ENCODE measurements at places on chromosomes 1 and 21.

DNA sequence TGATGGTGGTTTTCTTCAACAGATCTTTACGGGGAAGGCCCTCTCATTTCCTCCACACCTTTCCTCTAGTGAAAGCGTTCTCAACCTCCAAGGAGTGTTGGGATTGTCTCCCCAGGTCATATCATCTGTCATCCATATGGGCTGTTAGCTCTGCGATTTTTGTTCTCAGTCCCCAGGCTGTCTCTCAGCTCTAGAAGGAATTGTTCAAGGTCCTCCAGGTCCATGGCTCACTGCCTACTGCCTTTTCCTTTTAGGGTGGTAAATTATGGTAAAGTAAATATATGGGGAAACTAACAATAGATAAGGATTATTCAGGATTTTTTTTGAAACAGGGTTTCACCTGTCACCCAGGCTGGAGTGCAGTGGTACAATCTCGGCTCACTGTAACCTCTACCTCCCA, 37.6 kb downstream of the ELF3 start:
- no peak for DNase-seq

GRCh38 chr1:91718368-91718767, 167.6 kb downstream of the TGFBR3 start:
- DNase-seq: no peak

- no peak for DNase-seq
These were observed 10.5 kb upstream of the OLIG1 start for GRCh38 chr21:33059380-33059841.

DNA sequence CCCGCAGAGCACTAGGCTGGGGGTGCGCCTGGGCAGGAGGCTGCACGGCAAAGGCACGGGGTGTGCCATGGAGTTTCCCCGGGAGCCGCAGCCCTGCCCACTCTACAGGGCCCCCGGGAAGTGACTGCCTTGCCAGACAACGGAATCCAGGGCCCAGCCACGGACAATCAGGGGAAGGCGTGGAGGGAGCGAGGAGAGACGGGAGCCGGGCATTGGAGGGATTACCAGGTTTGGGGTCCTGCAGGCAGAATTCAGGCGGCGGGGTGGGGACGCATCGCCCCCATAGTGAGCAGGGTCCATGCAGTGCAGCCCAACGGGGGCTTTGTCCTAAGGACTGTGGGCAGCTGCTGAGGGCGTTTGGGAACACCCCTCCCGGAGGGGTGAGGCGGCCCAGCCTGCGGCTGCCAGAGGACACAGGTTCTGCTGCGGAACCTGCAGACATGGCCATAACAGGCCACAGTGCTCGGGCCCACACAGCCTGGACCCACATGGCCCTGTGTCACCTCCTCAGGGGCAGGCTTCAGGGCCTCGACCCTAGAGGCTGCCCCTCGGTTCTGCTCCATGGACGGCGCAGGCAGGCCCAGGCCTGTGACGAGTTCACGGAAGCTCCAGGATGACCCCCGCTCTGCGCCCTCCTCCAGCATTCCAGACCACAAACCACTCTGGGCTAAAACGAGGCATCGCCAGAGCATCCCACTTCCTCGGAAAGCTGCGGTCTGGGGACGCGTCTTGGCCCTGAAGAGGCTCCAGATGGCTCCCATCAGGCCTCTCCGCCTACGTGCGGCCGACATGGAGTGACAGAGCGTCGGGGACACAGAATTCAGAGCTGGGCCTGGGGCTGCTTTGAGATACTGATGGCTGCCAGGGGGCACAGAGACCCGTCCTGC, 54.5 kb downstream of the COL6A1 start:
- no peak for DNase-seq

DNA sequence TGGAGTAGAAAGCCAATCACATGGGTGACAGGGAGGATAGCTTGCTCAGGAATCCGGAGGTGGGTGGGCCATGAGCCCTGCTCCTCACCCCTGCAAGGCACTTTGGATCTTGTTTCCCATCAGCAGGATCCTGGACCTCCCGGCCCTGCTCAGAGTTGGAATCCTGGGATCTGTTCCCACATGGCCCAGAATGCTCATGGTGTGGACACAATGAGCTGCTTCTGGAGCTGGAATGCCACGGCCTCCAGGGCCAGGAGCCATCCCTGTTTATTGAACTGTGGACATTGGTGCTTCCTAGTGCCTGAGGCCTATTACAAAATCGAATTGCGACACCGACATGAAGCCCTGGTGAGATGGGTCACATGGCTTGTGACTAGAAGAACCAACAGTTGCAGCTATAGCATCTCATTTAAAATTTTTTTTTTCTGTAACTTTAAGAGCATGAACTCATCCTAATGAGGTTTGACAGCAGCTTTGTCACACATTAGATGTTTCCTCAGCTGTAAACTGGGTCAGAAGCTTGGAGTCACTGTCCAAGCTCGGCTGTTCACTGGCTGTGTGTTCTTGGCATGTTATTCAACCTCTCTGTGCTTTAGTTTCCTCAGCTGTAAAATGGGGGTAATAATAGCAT, 40.4 kb upstream of the GOLT1A start:
- no peak for DNase-seq

DNA sequence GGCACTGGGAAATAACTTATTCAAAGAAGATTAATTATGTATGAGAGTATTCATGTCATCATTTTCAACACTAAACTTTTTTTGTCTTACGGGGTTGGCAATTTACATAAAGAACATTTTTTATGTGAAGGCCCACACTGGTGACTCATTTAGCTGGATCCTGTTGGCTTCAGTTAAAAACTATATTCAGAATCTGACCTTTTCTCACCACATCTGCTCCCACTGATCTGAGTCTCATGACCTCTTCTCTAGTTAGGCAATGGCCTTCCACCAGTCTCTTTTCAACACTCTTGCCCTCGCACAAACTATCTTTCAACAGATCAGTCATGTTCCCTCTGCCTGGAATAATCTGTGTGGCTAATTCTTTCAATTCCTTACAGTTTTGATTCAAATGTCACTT, 53.4 kb downstream of the TMPRSS15 start:
- DNase-seq: no peak

DNA sequence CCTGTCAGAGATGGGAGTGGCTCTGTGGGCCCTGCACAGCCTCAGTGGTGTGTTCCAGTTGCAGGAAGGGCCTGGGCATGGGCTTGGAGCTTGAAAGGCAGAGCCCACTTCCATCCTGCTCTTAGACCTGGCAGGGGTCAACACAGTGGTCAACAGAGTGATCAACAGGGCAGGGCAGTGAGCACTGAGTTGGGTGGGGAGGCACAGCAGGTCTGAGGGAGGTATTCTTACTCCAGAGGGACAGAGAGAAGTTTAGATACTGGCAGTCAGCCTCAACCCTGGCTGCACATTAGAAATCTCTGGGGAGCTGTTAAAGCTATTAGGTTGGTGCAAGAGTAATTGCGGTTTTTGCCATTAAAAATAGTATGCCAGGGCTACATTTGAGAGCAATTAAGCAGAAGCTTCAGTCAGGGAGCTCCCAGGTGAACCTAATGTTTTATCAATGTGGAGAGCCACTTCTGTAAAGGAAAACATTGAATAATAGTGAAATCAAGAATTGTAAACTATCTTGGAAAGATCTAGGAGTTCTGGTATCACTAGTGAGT, 37.7 kb downstream of the SH3BGR start:
- DNase-seq: no peak

DNA sequence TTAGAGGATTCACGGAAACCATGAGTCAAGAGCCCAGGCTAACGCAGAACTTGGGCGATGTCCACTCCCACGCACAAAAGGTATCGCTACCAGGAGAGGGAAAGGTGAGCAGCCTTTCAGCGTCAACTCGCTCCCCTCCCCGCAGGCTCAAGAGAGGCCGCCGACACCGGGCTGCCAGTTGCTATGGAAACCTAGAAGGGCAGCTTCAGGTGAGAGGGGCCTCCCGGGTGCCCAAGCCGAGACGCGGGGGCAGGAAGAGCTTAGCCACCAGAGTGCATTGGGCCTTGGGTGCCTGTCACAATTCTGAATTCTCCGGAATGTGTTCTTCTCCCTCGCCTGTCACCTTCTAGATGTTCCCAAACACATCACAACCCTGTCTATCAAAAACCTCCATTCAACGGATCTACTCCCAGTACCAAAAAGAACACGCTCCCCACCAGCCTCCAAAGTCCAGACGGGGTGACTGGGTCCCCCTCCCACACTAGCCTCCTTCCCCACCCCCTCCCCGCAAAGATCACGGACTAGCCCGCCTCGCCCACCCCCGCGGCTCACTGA, 694 bp downstream of the MEAF6 start:
- DNase-seq: peak; percentile 70

Measured in stimulated activated CD4-positive, alpha-beta T cell treated with anti-CD3 and anti-CD28 coated beads, Interleukin-2, amount 100 ng/mL, for 24 hours (primary cell).